ENCODE measurements at places on chromosomes 6 and 20.

DNA sequence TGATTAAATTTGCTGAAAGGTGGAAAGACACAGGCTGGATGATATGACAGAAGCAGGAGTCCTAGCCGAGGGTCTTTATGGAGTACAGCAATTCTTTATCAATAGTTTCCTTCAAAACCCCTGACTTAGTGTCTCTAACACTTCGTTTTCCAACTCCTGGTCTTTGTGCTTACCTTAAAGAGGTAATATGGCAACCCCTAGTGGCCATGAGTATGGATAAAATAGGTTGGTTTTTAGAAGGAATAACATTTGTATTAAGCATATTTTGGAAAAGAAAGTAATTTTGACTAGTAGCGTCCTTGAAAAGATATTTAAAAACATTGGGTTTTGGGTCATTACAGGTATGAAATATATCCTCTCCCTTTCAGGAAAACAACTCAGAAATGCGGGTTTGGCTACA lies 51.9 kb downstream of the VGLL2 start:
- H3K4me3 ChIP-seq: no peak overlapping the region
- no peaks in the 10 kb centered on the region for H3K36me3 ChIP-seq
- H3K4me1 ChIP-seq: no peaks in the 10 kb centered on the region
- H3K27ac ChIP-seq: no peak overlapping the region

DNA sequence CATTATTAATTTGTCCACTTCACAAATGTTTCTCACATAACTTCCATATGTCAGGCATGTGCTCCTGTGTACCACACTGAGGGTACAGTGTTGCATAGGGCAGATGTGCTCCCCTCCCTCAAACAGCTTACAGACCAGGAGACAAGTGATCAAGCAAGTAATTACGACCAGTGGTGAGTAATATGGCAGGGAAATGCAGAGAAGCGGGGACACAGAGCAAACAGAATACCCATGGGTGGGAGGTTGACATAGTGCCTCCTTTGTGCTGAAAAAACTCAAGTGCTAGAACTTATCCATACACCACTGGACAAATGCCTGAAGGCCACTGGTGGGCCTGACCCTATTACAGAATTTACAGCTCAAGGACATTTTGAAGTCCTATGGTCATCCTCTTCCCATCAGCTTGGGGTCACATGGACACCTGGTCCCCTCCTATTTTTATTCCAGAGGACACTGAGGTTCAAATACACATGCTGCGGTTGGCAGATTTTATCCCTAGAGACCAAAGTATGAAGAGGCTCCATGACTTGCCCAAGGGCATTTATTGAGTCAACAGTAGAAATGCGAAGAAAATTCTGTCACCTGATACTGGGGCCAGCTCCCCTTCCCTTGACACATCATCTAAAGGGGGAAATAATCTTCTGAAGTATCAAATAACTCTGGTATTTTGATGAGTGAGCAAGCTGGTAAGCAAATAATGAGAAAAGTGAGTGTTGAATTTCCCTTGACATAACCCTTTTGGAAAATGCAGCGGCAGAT lies 116.6 kb downstream of the QRSL1 start:
- H3K4me1 ChIP-seq: no peaks in the 10 kb centered on the region
- no peak for DNase-seq
- H3K27me3 ChIP-seq: no peaks in the 10 kb centered on the region
- no peak overlapping the region for H3K27ac ChIP-seq
- no peaks in the 10 kb centered on the region for H3K36me3 ChIP-seq

GRCh38 chr20:41497186-41497895 lies 120.8 kb downstream of the CHD6 start:
- no peak overlapping the region for H3K27ac ChIP-seq
- no peak for DNase-seq
- H3K4me3 ChIP-seq: no peak overlapping the region
- no peaks in the 10 kb centered on the region for H3K27me3 ChIP-seq
- H3K4me1 ChIP-seq: peaks cover 4% of the 10 kb centered on the region

DNA sequence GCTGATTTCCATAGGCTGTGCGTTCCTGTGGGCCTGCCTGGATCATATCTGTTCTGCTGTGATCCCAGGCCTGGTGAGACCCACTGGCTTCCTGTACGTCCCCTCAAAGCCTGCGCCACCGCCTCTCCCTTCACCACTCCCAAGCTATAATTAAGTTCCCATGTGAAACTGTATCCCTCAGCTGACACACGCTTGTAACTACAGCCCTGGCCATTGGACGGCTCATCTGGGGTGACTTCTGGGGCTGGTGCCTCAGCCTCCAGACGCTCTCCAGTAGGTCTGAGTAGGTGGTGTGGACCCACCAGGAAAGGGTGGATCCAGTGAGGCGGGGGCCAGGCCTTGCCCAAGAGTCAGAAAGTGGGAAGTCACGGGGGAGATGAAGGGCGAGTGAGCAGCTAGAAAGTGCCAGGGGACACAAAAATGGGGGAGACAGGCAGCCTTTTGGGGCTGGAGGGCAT lies 21.0 kb downstream of the PPARD start:
- no peak overlapping the region for H3K4me3 ChIP-seq
- no peaks in the 10 kb centered on the region for H3K36me3 ChIP-seq
- H3K4me1 ChIP-seq: peaks cover 40% of the 10 kb centered on the region

DNA sequence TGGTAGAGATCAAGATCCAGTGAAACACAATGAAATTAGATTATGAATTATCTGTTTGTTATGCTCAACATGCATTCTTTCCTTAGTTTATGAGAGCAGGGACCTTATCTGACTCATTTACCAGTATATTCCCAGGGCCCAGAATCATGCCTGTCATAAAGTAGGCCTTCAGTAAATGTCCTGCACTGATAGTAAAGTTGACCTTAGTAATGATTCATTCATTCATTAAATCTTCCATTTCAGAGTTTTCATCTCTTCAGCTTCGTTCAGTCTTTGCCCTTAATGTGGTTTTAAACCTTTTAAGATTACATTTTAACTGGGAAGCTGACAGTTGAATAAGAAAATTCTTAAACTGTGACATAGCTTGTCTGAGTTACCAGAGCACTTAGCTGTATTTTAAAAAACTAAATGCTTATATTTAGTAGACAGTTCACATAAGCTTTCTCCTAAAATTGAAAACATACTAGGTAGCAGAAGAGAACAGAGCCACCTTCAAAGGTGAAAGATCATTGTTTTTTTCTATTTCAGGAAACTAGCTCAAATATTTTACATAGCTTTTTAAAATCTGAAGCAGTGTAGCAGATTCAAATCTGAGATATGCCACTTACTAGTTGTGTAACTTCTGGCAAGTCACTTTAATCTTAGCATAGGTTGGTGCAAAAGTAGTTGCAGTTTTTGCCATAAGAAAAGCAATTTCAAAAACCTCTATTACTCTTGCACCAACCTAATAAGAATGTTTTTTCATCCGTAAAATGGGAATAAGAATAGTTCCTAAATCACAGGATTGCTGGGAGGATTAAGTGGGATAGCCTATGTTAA lies 41.4 kb downstream of the MCM8 start:
- no peaks in the 10 kb centered on the region for H3K4me1 ChIP-seq
- no peaks in the 10 kb centered on the region for H3K36me3 ChIP-seq
- H3K4me3 ChIP-seq: no peak overlapping the region
- H3K27me3 ChIP-seq: no peaks in the 10 kb centered on the region
- DNase-seq: no peak

GRCh38 chr20:61315319-61315718 lies 63.3 kb downstream of the CDH4 start:
- H3K27ac ChIP-seq: no peak overlapping the region
- H3K4me3 ChIP-seq: no peak overlapping the region
- H3K27me3 ChIP-seq: no peaks in the 10 kb centered on the region
- no peak for DNase-seq

DNA sequence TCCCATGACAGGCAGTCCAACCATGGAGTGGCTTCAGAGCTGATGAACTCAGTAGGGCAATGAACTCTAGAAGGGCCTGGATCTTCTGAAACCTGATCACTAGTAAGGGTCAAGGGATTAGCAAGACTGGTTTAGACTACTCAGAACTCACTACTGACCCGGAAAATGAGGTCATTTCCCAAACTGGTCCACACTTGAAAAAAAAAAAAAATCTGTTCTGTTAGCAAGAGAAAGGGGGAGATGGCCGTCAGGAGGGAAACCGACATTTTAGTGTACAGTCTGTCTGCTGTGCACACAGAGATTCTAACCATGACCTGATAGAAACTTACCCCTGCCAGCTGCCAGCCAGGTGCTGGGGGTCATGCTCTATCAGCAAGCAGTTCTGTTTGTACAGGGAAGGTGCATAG lies 262.4 kb upstream of the AGPAT4 start:
- no peaks in the 10 kb centered on the region for H3K27me3 ChIP-seq
- H3K36me3 ChIP-seq: no peaks in the 10 kb centered on the region
- H3K4me1 ChIP-seq: no peaks in the 10 kb centered on the region
- no peak for DNase-seq

- DNase-seq: no peak
- peaks cover 3% of the 10 kb centered on the region for H3K36me3 ChIP-seq
- H3K27ac ChIP-seq: no peak overlapping the region
- no peak overlapping the region for H3K4me3 ChIP-seq
- no peaks in the 10 kb centered on the region for H3K27me3 ChIP-seq
Measured at GRCh38 chr6:160424256-160424655, 76.1 kb downstream of the SLC22A3 start.

Data from thoracic aorta (tissue), 2 donors.